ENCODE measurements at places on chromosomes 2 and 18.

- DNase-seq = no peak
Observed at GRCh38 chr2:203185864-203186263, 53.0 kb upstream of the CYP20A1 start.

DNA sequence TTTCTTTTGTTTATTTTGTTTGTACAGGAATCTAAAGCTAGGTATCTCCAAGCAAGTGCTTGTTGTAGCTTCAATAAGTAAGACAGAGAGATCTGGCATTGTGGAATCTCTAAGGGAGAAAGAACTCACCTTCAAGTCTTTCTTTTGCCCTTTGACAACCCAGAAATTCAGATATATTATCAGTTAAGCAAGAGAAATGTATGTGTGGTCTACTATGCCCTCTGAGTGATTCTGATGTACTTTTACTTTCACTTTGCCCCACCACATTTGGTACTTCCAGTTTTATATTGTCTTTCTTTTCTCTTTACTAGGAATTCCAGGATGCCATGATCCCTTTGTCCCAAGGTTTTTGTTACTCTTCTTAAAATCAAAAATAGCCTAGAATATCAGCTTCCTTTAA, 259.6 kb upstream of the PIK3C3 start:
- no peak for DNase-seq

- no peak for DNase-seq
Observed at GRCh38 chr2:62686012-62686685, 19.4 kb upstream of the EHBP1 start.

GRCh38 chr2:203534621-203535077, 452 bp downstream of the RAPH1 start:
- no peak for DNase-seq

DNA sequence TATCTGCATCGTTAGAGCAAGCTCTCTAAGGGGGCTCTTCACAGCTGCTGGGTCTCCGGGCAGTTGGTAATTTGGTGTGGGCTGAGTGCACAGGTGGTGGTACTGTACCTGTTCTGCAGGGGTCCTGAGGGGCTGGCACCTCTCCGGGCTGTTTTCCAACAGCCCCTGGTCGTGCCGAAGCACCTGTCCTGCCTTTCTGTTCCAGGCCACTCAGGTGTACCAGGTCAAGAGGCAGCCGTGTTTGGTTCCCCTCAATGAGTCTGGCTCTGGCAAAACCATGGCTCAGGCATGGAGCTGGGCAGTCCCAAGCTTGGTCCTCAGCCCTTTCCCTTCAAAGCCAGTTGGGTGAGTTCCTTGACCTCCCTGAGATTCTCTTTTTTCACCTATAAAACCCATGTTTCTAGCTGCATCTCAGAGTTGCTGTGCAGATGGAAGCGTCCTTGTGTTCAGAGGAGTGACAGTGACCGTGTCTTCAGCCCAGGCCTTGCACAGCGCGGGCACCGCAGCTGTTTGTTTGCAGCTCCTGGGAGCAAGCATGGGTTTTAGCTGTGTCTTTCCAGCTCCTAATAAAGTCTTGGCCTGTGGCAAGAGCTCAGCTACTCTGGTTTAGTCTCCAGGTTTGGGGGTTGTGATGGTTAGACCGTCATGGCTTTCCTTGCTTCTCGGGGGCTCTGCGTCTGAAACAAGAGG, 110.9 kb downstream of the GLI2 start:
- no peak for DNase-seq

- no peak for DNase-seq
Observed at GRCh38 chr18:76805221-76805620, 17.1 kb upstream of the ZNF236 start.

GRCh38 chr2:139721411-139721995, 941.3 kb upstream of the NXPH2 start:
- DNase-seq = no peak

- peak; percentile 50 for DNase-seq
Observed at GRCh38 chr2:10057231-10058107, 14.1 kb downstream of the KLF11 start.

GRCh38 chr2:188664416-188664815, 309.8 kb upstream of the COL3A1 start:
- DNase-seq = no peak

DNA sequence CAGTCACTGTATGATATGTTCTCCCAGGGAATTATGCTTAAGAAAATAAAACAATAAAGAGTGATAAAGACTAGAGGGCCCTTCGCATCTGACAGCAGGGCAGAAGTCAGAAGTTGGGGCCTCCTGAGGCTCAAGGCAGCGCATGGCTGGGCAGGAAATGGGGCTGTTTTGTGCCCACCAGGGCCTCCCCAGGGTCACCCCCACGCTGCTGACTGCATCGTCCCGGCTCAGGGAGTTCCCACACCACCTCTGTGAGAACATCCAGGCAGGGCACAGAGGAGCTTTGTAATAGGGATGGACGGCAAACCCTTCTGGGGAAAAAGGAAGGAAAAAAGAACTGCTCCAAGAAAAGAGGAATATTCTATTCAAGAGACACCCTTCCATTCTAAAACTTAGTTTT, 41.2 kb downstream of the PAX3 start:
- DNase-seq = no peak

GRCh38 chr2:168215813-168216212, 31.6 kb downstream of the STK39 start:
- DNase-seq = no peak

GRCh38 chr2:205496772-205497171, 185.5 kb upstream of the NRP2 start:
- DNase-seq = no peak

GRCh38 chr2:197296835-197297234, 13.7 kb downstream of the ANKRD44 start:
- DNase-seq = no peak

GRCh38 chr2:60366135-60366712, 187.2 kb downstream of the BCL11A start:
- DNase-seq = no peak

DNA sequence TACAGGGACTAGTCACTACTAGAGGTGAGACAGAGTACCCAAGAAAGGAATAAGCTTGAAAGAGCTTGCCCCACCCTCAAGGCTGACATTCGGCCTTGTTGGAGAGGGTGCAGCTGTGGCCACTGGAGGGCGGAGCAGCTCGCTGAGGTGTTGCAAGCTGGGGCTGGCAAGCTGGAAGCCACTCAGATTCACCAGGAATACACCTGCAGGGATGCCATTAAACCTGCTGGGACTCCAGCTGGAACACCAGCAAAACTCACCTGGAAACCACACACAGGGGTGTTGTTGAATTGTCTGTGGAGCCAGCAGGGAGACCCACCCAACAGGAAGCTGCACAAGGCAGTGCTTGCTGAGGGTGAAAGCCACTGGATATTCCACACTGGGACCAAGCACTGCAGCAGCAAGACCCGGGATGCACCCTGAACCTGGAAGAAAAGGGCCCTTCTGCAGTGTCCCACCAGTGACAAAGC, 26.1 kb downstream of the KCTD18 start:
- DNase-seq = no peak

- DNase-seq = no peak
Observed at GRCh38 chr2:69796174-69796573, 33.3 kb upstream of the GMCL1 start.

DNA sequence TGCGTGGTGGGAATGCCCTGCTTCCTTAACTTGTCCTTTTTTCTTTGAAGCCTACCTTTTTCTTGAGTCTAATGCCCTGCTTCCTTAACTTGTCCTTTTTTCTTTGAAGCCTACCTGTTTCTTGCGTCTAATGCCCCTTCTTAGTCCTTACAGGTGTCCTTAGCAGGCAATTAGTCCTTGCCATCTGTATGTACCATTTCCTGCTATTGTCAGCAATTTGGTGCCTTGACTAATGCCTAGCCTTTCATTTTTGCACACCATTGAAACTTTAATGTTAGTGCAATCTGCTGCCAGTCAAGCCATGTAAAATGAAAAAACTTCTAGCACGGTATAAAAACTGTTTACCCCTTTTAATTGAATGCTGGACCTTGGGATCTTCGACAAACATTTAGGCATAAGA, 4.3 kb downstream of the KDM3A start:
- DNase-seq = no peak

DNA sequence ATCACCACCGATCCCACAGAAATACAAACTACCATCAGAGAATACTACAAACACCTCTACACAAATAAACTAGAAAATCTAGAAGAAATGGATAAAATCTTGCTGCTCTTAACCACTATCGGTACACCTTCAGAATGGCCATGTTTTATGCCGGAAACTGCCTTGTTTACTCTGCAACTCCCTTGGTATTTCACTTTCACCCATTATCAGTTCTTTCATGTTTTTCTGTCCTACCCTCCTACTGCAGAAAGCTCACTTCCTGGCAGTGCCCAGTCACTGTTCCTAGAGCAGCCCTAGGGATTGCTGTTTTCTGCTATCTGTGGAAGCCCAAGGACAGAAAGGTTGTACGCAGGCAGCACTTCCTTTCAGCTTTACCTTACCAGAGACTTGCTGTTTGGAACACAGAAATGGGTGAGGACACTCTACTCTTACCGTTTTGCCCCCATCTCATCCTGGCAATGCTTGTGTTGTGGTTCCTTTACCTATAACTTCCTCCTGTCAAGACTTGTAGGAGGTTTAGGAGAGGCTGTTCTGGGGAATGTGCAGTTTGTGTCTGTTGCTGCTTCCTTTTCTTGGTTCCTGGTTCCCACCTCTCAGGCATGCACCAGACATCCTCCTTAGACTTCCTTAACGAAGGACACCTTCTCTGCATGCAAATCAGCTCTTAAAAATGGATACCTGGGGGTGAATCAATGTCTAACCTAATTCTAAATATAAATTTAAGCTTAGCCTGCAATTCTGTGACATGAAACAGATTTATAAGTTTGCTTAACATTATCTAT, 394.4 kb downstream of the SPAG16 start:
- no peak for DNase-seq

DNA sequence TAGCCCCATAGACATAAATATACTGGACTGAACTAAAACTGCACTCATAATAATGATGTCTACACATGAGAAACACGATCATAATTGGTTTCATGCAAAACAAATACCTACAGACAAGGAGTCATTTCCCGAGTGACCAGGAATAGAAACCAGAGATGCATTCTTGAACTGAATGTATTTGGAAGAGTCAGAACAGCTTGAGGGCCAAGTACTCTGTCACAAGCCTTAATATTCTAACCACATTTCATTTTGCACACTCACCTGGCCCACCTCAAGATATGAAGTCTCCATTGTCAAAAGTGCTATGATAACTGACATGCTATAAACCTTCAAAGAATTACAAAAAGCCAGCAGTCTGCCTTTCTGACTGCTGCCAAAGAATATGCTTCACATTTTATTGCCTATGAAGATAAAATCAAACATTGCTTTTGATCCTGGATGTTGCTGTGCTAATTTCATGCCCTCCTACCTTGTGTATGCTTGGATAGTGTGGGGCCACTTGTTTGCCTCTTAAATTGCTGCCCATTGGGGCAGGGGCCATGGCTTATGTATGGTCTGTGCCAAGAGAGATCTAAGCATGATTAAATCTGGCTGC, 18.9 kb upstream of the ASAP2 start:
- DNase-seq = peak; percentile 53

GRCh38 chr2:36168115-36168514, 187.5 kb upstream of the CRIM1 start:
- DNase-seq = no peak
